Epithelial cell of proximal tubule (primary cell): ENCODE measurements at places on chromosomes 2 and 18. TPM values are rescaled to one million over a fixed set of nuclear protein-coding genes. Genes with fewer than 3 reads are reported as not detected.

GRCh38 chr2:233519787-233520611 is 46.6 kb downstream of the USP40 start:
- DNase-seq, result no peak

DNA sequence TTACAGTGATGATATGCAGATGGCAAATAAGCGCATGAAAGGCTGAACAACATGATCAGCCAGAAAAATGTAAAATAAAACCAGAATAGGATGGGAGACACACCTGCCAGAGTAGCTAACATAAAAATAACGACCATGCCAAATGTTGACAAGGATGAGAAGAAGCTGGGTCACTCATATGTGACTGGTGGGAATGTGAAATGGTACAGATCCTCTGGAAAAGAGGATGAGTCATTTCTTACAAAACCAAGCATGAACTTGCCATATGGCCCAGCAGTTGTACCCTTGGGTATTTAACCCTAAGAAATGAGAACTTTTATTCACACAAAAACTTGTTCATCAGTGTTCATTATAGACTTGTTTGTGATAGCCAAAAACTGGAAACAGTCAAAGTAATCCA is 143.8 kb downstream of the SH3BP4 start:
- no peak for DNase-seq

GRCh38 chr2:506451-506850 is 170.8 kb downstream of the TMEM18 start:
- no peak for DNase-seq

GRCh38 chr2:213609570-213610170 is 325.4 kb downstream of the SPAG16 start:
- no peak for DNase-seq

DNA sequence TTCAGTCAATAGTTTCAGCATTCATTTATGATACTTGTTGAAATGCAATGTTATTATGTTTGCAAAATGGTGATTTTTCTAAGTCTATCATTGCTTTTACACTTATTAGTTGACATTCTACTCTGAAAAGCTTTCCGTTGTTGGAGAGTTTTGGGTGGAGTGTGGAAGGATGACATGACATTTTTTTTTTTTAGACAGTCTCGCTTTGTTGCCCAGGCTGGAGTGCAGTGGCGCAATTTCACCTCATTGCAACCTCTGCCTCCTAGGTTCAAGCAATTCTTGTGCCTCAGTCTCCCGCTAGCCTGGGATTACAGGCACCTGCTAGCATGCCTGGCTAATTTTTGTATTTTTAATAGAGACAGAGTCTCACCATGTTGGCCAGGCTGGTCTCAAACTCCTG is 29.8 kb downstream of the PIKFYVE start:
- DNase-seq, result no peak

GRCh38 chr2:128413014-128413717 is 94.5 kb upstream of the HS6ST1 start:
- DNase-seq, result no peak

- DNase-seq, result no peak
Observed at GRCh38 chr2:185526161-185526560, 212.4 kb upstream of the FSIP2 start.

GRCh38 chr2:24909555-24910177 is 10.4 kb downstream of the ADCY3 start:
- no peak for DNase-seq

DNA sequence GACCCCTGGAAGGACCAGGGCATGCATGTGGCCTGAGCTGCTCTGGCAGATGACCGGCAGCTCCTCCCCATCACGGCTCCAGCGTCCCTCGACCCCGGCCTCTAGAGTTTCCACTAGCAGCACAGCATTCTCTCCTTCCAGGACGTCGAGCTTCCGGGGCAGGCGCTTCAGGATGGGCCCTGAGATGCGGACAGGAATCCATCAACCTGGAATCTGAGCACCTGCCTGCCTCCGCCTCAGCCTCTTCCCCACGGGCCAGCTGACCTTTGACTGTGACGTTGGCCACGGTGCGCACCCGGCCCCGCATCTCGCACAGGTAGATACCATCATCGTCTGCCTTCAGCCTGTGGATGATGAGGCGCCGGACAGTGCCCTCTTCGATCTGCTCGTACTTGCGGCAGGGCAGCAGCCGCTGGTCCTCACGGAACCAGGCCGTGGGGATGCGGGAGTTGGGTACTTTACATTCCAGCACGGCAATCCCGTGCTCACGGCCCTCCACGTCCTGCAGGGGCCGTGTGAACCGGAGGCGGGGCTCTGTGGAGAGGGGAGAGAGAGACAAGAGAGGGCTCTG is 3.5 kb downstream of the OBSL1 start:
- no peak for DNase-seq

- no peak for DNase-seq
Observed at GRCh38 chr18:76953156-76953555, 130.8 kb downstream of the ZNF236 start.

The TLK1 gene
- 7.2 and 10.7 TPM in 2 replicates for total RNA-seq

The ZAP70 gene
- total RNA-seq, result 0.14 TPM in 1 of 2 replicates, not detected in the other
